ENCODE measurements at places on chromosomes 1 and 21. TPM values are rescaled to one million over a fixed set of nuclear protein-coding genes. Genes with fewer than 3 reads are reported as not detected.

Gene COL11A1
- polyA plus RNA-seq: 0.08 TPM

Gene MYOC
- polyA plus RNA-seq: 3.3 TPM

Gene FCRLA
- polyA plus RNA-seq: 0.29 TPM

Gene MAN1C1
- polyA plus RNA-seq: 2.4 TPM

Gene TNFAIP8L2
- polyA plus RNA-seq: 1.2 TPM

Gene S100A1
- 0.93 TPM for polyA plus RNA-seq

Gene TLR5
- polyA plus RNA-seq: 3.5 TPM

Gene INKA2
- 3.0 TPM for polyA plus RNA-seq

Gene VPS13D
- polyA plus RNA-seq: 26.3 TPM

Gene SPRR2A
- 4,263 TPM for polyA plus RNA-seq

Gene SLC1A7
- 0.10 TPM for polyA plus RNA-seq

Gene C1QC
- 18.5 TPM for polyA plus RNA-seq

Gene ZNF697
- 0.26 TPM for polyA plus RNA-seq

Gene LCE1D
- polyA plus RNA-seq: not detected

Gene SPRR1B
- 2,433 TPM for polyA plus RNA-seq

Gene ANKRD35
- 17.0 TPM for polyA plus RNA-seq

Gene CLDN17
- polyA plus RNA-seq: 6.5 TPM

Gene GBP7
- polyA plus RNA-seq: not detected

Gene TRAF3IP3
- polyA plus RNA-seq: 2.9 TPM

Gene SIM2
- 18.7 TPM for polyA plus RNA-seq

Gene IFNAR2
- 4.5 TPM for polyA plus RNA-seq

Gene NBPF6
- polyA plus RNA-seq: not detected

Gene CTTNBP2NL
- 14.0 TPM for polyA plus RNA-seq

Gene CFAP45
- 0.61 TPM for polyA plus RNA-seq

Gene LIPI
- polyA plus RNA-seq: not detected

Gene RAVER2
- 4.4 TPM for polyA plus RNA-seq

Gene GJA5
- polyA plus RNA-seq: 0.37 TPM

Gene SLC39A1
- polyA plus RNA-seq: 51.2 TPM

Gene FMN2
- polyA plus RNA-seq: 0.16 TPM

Gene MNDA
- polyA plus RNA-seq: 0.49 TPM

Gene C1orf115
- polyA plus RNA-seq: 2.6 TPM

Gene RAP1A
- polyA plus RNA-seq: 56.8 TPM

Gene S100A7
- 115 TPM for polyA plus RNA-seq

Gene ERO1B
- 1.8 TPM for polyA plus RNA-seq

Gene TRIM67
- polyA plus RNA-seq: not detected

Gene BMP8B
- 0.36 TPM for polyA plus RNA-seq

Gene CD1B
- polyA plus RNA-seq: 0.13 TPM

Gene TDRD5
- polyA plus RNA-seq: 0.48 TPM

Gene FAM163A
- polyA plus RNA-seq: not detected

Gene OR2L8
- not detected for polyA plus RNA-seq

Gene NBPF4
- 0.02 TPM for polyA plus RNA-seq

Gene CDA
- polyA plus RNA-seq: 110 TPM

Gene RCAN1
- 9.9 TPM for polyA plus RNA-seq

Gene GBP5
- polyA plus RNA-seq: 1.4 TPM

Gene JAM2
- polyA plus RNA-seq: 4.2 TPM

Gene SLC22A15
- polyA plus RNA-seq: 5.1 TPM

Gene NAV1
- polyA plus RNA-seq: 3.9 TPM

Gene LHX8
- 0.28 TPM for polyA plus RNA-seq

Gene RXFP4
- 0.04 TPM for polyA plus RNA-seq

Gene TMEM125
- 11.7 TPM for polyA plus RNA-seq

Gene TEDDM1
- not detected for polyA plus RNA-seq

Gene LDLRAD1
- 0.31 TPM for polyA plus RNA-seq

Gene HSD3B1
- polyA plus RNA-seq: not detected

Gene EFNA1
- polyA plus RNA-seq: 32.9 TPM

Data from esophagus (tissue), 2 donors.